Left lung (tissue), 14 donors: ENCODE measurements at places on chromosomes 2 and 18. TPM values are rescaled to one million over a fixed set of nuclear protein-coding genes. Genes with fewer than 3 reads are reported as not detected.

DNA sequence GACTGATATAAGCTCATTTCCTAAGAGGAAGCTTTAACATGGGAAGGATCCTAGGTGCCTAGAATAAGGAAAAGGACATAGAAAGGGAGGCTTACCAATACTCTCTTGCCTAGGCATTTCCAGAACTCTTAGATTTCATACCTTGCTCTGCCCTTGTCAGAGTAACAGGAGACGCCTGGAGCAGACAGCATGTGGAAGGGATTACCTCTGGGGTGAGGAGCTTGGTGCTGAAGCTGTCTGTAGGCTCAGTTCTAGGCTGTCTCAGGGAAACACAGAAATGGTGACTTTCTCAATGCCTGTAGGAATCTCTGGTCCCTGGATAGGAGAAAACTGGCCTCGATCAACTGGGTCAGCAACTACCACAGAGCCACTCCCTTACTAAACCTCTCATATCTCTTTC is 150.0 kb downstream of the SLC4A3 start:
- DNase-seq: no peak

DNA sequence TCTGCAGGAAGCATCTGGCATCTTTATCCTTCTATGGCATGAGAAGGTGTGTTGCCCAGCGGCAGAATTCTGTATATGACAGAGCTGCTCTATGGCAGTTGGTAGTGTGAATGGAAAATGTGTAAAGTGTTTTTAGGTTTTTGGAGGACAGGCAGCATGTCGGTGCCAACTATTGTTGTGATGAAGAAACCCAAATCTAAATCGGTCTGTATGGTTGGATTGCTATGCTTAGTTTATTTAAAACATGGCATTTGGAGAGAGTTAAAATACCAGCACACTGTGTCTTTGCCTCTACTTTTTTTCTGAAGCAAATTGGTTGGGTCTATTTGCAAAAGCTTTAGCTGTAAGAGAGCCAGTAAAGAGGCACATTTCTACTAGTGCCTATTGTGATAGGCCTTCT is 136.7 kb downstream of the CTNNA2 start:
- DNase-seq: no peak

- no peak for DNase-seq
Measured at GRCh38 chr2:66389651-66390131, 45.2 kb upstream of the MEIS1 start.

GRCh38 chr2:66675591-66675990 is 240.7 kb downstream of the MEIS1 start:
- DNase-seq: no peak

- DNase-seq: no peak
Measured at GRCh38 chr2:105741174-105741573, 3.5 kb upstream of the NCK2 start.

- DNase-seq: no peak
Measured at GRCh38 chr2:195879153-195879552, 189.5 kb downstream of the DNAH7 start.

DNA sequence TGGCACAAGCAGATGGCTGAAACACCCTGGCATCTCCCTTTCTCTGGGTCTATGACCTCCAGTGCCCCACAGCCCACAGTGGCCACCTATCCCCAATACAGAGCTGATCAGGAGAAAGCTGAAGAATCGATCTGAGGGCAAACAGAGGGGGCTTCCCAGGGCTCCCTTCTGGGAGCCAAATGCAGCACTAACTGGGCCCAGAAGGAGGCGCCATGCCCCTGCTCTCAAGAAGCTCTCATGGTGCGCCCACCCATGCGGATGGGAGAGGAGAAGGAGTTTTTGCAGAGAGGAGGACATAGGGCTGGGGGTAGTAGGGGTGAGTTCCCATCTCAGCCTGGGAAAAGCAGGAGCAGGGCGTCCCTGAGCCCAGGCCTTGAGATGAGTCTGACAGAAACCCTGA is 787.3 kb upstream of the RAB6C start:
- DNase-seq: no peak

DNA sequence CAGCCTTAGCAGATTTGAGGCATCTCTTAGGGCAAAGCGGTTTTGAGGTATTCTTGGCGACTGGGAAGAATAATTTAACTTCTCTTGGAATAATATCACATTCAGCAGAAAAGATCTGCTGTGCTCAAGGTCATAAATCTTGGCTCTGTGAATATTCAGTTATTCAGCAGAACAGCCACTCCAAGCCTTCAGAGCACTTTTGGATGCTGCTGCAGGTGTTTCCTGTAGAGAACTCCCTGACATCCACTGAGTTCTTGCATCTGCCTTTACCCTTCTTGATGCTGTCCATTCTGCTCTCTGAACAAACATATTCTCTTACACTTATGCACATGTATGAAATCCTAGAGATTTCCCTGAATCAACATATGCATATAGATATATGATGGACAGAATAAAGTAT is 390.3 kb downstream of the NRXN1 start:
- no peak for DNase-seq

DNA sequence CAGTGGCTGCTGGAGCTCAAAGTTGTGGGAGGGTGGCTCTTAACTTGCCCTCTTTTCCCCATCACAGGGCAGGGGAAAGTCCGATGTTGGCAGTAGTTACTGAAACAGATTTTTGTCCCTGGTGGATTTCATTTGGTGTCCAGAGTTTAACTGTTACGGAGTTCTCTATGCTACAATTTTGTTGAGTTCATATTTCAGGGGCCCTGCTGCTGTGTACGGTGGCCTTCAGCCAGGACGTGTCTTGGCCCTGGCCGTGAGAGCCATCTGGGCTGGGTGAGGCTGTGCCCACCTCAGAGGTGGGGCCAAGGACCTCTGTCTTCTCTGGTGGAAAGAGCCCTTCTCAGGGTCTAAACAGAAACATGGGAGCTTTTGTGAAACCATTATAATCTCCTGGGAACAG is 67.4 kb downstream of the SH3YL1 start:
- no peak for DNase-seq

GRCh38 chr2:63984606-63985359 is 34.4 kb downstream of the VPS54 start:
- no peak for DNase-seq

GRCh38 chr18:27278131-27278530 is 93.0 kb upstream of the CHST9 start:
- no peak for DNase-seq

- no peak for DNase-seq
Measured at GRCh38 chr2:237158194-237158593, 72.5 kb downstream of the COPS8 start.

DNA sequence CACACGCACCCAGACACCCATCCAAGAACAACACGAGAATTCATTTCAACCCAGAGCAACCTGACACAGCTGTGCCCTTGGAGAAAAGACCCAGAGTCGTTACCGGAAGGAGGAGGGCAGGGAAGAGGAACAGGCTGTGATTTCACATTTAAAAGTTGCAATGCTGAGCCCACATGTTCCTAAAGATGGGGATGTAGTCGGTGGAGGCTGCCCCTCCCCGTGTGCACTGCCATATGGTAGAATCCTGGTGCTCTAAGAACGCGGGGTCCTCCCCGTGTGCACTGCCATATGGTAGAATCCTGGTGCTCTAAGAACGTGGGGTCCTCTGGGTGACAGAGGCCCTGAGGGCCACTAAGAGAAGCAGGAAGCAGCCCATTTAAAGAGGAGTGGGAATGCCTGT is 10.9 kb downstream of the MTERF4 start:
- DNase-seq: no peak

DNA sequence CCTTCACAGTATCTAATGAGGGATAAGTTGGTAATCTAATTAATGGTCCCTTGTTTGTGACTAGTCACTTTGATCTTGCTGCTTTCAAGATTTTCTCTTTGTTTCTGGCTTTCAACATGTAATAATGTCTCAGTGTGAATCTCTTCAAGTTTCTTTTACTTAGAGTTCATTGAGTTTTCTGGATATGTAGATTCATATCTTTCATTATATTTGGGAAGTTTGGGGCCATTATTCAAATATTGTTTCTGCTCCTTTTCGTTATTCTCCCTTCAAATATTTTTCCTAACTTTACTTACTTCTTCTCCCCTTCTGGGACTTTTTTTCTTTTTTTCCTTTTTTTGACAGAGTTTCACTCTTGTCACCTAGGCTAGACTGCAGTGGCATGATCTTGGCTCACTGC is 21.1 kb upstream of the NAPG start:
- no peak for DNase-seq

DNA sequence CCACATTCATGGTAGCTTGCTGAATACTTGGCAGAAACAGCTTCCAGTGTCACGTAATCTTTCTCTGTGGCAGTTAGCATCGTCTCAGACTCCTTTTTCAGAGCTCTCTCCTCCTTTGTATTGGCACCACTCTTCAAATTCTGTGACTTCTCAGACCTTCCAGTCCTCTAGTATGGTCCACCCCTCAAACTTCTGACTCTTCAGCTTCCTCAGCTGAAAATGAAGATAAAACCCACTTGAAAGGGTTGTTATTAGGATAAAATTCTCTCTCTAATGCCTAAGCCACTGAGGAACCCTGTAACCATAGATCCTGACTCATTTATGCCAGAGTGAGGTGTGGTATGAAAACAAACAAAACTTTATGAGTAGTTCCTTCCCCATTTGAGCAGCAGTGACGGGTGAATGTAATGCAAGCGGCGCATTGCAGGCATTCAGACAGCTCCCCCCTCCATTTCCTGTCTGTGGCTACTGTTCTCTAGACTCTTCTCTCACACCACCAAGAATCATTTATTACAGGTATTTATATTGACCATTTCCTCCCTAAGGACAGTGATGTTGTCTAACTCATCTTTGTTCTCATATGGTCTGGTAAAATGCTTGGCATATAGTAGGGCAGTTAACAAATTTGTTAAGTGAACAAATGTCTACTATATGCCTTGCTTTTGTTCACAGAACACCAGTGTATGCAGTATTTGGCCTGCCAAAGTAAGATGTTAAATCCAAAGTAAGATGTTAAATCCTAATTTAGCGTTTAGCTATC is 35.3 kb downstream of the GALNT1 start:
- no peak for DNase-seq

DNA sequence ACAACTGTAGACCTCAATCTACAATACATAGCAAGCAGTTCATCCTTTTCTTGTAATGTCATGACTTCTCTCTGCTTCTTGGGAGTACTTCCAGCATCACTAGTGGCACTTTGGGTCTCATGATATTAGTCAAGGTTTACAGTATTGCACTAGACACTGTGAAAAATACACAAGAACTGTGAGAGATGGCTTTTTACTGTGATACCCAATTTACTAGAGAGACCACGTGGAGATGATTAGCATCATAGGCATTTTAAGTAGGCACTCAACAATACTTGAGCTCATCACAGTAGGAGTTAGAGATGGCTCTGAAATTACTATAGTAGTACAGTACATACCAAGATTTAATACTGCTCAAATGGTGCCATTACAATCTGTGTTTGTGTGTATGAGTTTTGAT is 112.8 kb upstream of the EML6 start:
- DNase-seq: no peak

DNA sequence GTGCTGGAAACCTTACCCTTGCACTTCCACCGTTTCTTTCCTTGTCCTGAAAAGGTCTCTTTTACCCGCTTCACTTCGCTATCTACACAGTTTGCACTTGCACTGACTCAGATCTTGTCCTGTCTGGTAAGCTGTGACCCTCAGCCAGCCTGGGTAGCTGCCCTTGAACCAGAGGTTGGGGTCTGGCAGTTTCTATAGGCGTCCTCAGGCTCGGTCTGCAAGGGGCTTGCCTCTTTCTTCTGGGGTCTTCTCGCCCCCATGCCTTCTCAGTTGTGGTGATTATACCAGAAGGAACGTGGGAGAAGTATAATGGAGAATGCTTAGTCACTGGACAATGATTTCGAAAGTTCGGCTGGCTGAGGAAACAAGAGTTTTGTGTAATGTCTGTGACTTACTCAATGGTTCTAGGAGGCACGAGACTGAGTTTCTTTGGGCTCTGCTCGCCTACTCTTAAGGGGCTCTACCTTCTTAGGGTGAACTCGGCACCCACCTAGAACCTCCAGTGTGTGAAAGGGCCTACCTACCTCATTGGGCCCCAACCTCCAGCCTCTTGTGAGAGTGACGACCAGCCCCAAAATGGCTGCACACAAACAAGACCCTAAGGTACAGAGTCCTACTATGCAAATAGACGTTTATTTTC is 6.9 kb upstream of the STAT1 start:
- DNase-seq: no peak

DNA sequence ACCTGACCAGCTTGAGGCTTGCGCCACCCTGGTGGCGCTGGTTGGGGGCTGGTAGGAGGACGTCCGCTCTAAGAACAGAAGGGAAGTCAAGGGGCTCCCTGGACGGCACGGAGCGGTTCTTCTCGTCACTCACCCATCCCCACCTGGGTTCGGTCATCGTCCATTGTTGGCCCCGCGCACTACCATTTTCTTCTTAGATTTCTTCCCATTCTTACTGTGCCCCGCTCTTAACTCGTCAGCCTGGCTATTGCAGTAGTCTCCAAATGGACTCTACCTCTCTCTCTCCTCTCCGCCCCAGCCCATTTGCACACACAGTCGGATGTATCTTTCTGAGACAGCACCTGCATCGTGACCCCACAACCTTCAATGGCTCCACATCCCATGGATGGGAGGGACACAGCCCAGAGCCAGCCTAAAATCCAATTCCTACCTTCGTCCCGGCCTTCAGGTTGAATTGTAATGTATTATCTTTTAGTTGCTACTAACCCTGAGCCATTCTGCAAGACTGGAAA is 814 bp upstream of the RAB1A start:
- no peak for DNase-seq

GRCh38 chr2:191030521-191031154 is 16.7 kb upstream of the STAT1 start:
- no peak for DNase-seq

MYCN gene
- total RNA-seq: 0.61 TPM

TTC27 gene
- 12.6 TPM for total RNA-seq

SLC9A4 gene
- not detected for total RNA-seq

FAM110C gene
- 5.5 TPM for total RNA-seq

TANC1 gene
- total RNA-seq: 53.5 TPM

NFATC1 gene
- total RNA-seq: 17.1 TPM

LGALSL gene
- total RNA-seq: 33.5 TPM

CERS6 gene
- 24.5 TPM for total RNA-seq

CFAP221 gene
- total RNA-seq: 20.8 TPM

TOGARAM2 gene
- total RNA-seq: 1.5 TPM
